ENCODE measurements at places on chromosomes 7 and 10.

GRCh38 chr10:110641256-110641655, 2.9 kb upstream of the RBM20 start:
- peak; percentile 25 for DNase-seq

DNA sequence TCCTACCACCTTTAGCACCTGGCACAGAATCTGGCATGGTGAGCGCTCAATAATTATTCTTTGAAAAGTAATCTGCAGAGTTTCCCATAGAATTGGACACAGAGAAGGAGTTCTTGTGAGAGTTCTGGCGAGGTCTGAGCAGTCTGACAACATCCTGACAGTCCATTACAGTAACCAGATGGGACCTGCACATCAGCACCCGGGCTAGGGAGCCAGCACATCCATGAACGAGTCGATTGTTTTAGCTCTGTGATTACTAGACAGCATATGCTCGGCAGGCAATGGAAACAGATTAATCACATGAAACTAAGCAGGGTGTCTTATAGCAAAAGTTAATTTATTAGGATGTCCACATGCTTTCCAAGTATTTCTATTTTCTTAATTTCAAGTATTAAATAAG, 96.7 kb downstream of the SEMA3D start:
- DNase-seq = no peak

- no peak for DNase-seq
Measured at GRCh38 chr10:98815039-98815885, 368.5 kb upstream of the HPS1 start.

DNA sequence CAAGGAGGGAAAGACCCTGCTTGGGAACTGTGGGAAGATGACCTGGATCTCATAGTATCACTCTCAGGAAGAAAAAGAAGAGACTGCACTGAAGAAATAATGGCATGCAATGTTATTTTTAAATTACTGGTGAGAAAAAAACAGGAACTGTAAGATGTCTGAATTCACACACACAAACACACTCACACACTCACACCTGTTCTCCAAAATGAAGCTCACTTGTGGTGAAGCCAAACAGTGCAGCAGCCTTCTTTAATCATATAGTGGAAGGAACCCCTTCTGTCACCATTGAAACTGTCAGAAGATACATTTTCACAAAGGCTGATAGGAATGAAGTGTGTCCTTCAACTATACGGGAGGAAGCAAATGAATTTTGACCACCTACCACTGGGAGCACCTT, 156.5 kb upstream of the GHITM start:
- no peak for DNase-seq

- DNase-seq = no peak
Measured at GRCh38 chr7:45984386-45985295, 63.6 kb upstream of the IGFBP3 start.

DNA sequence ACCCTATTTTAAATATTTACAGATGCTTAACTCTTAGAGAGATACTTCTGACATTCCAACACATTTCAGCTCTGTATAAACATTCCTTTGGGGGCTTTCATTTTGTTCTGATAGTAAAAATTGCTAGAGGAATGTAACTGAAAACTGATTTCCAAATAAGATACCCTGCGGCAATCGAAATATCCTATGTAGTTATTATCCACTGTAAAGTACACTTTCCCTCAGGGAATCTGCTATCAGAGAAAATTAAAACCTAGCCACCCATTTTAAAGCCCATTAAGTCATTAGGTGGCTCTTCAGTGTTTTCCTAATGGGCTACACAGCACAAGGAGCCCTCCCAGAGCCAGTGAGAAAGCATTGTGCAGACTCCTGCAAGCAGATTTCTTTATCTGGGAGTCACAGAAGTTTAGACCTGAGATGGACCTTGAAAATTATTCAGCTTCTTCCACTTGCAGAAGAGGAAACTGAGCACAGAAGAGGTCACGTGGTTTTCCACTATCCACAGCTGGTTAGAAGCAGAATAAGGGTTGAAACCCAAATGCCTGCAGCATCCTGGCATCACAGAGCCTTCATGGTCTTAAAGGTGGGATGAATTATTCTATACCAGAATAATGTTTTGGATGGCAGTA, 12.6 kb upstream of the CPVL start:
- DNase-seq = no peak

DNA sequence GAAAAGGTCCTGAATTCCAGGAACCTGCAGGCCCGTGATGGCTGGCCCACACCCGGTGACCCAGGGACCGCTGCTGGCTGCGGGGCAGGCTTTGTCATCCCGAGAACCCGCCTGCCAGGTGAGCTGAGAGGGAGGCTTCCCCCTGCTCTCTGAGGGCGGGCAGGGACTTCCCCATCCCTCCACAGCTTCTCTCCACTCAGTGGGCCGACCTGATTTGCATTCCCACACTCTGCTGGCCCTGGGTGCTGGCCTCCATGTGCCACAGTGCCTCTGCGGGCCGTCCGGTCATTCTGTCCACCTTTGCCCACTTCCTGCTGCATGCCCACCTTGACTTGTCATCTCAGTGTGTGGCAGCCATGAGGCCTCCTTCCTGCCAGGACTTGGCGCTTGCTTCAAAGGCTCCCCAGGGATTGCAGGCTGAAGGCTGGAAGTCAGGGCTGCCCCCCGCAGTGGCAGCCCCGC, 35.3 kb downstream of the PALD1 start:
- DNase-seq = no peak

- DNase-seq = no peak
Measured at GRCh38 chr10:73581918-73582317, 9.2 kb downstream of the USP54 start.

DNA sequence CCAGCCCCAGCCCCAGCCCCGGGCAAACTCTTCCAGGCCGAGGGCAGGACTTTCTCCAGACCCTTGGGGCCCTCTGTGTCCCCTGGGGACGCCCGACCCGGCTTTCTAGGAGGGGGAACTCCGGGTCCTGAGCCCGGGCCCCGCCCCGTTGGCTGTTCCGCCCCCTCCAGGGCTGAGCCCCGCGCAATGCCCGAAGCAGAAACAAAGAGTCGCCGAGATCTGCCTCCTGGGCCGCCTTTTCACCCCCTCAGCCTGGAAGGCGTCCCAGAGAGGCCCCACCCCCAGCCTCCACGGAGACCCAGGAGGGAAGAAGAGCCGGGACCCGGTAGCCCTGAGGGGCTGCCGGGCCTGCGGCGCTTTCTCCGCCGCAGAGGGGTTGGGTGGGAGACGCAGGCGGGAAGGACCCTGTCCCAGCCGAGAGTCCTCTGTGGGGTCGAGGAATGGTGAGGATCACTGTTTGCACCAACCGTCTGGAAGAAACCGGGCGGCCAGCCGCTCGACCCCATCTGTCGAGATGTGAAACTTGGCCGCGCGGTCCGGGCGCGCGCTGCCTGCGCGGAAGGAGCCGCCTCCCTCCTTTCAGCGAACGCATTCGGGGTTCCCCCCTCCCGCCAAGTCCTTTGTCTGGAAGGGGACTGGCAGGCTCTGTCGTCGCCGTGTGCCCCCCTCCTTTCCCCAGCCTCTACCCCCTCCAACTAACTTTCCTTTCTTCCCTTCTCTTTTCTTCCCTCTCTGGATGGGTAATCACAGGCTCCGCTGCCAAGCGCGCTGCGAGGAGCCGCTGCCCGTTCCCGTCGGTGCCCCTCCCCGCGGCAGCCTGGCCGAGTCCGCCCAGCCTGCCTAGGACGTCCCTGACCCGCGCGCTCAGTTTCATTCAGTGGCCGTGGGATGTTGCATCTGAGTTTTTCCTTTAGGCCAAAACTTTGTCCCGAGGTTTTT, 10.2 kb downstream of the EN2 start:
- DNase-seq = no peak

DNA sequence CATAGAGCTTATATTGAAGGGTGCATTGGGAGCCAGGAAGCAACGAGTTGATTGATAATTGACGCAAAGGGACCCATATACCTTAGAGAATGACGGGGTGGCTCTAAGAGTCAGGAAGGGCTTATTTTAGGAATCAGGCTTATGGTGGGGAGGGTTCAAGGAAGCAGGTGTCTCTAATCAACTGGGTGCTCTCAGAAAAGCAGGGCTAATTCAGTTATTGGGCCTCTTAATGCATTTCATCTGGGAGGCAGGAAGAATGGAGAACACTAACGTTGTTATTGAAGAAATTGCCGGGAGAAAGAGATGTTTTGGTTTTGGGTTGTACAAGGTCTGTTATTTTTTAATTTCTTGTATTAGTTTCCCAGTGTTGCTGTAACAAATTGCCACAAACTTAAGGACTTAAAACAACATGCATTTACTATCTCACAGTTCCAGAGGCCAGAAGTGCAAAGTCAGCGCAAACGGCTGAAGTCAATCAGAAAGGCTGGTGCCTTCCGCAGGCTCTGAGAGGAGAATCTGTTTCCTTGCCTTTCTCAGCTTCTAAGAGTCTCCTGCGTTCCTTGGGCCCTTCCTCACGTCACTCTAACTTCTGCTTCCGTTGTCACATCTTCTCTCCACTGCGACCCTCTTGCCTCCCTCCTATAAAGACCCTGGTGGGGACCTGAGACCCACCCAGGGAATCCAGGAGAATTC, 328.4 kb upstream of the C7orf33 start:
- no peak for DNase-seq

DNA sequence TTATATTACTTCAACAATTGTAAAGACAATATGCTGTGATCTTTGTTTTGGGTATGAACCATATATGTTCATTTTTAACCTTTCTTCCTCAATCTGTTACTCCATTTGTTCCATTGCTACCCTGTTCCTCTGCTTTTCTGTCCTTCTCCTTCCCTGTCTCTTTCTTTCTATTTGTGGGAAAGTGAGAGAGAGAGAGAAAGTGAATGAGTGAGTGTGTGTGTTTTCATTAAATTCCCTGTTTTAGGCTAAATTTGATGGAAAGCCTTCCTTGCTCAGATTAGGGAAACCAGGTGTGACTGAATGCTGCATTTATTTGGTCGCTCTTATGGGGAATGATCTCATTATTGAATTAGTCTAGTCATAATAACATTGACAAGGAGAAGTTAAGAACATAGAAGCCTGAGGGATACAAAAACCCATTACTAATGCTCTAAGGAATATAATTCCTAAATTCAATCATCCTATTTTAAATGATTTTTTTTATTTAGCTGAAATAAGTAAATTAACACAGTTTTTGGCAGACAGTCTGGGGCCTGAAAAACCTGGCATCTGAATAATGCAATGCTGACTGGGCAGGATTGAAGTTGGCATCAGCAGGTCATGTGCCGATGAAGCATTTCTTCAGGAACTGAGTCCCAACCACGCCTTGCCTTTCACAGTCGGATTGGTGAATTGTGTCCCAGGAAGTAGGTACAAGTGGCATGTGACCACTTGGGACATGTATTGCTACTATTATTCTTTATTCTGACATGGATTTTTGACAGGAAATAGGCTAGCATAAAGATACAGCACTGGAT, 117.6 kb upstream of the LRGUK start:
- no peak for DNase-seq

GRCh38 chr7:118218413-118219156, 5.9 kb upstream of the ANKRD7 start:
- no peak for DNase-seq

GRCh38 chr7:114242992-114243507, 171.6 kb upstream of the FOXP2 start:
- DNase-seq = no peak

DNA sequence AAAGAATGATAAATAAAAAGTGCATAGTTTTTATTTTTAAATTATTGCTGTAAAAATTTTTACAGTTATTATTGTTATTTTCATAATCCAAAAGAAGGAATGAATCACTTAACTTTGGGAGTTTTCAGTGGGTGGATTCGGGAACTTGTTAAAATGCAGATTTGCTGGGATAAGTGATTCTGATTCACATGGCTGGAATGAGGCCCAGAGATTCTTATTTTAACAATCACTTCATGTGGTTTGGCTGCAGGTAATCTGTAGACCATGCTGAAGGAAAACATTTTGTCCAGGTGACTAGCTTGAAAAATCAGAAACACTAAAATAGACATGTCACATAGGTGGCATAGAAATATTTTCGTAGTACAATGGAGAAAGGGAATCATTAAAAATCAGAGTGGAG, 13.9 kb downstream of the CROT start:
- no peak for DNase-seq

- DNase-seq = no peak
Measured at GRCh38 chr10:107141524-107142061, 22.9 kb downstream of the SORCS1 start.

DNA sequence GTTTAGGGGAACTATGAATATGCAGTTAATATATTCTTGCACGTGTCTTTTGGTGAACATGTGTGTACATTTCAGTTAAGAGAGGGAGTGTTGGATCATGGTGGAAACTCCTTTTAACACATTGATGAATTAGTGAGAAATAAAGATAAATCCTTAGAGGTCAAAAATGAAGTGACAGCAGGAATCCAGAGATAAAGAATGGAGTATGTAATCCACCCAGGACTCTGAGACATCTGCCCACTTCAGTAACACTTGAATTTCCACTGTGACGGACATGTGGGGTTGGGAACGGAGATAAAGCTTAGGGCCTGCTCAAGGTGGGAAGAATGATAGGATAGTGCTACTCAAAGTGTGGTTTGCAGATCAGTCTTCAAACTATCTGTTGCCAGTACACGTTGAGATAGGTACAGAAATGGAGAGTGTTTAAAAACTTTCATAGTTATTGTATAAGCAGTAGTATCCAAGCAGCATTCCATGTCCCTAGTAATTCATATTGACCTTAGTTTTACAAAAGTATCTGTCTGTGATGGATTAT, 6.6 kb upstream of the RELN start:
- no peak for DNase-seq

- DNase-seq = no peak
Measured at GRCh38 chr10:19168584-19168983, 120.0 kb downstream of the MALRD1 start.

GRCh38 chr10:31590023-31590800, 271.2 kb downstream of the ZEB1 start:
- DNase-seq = no peak

DNA sequence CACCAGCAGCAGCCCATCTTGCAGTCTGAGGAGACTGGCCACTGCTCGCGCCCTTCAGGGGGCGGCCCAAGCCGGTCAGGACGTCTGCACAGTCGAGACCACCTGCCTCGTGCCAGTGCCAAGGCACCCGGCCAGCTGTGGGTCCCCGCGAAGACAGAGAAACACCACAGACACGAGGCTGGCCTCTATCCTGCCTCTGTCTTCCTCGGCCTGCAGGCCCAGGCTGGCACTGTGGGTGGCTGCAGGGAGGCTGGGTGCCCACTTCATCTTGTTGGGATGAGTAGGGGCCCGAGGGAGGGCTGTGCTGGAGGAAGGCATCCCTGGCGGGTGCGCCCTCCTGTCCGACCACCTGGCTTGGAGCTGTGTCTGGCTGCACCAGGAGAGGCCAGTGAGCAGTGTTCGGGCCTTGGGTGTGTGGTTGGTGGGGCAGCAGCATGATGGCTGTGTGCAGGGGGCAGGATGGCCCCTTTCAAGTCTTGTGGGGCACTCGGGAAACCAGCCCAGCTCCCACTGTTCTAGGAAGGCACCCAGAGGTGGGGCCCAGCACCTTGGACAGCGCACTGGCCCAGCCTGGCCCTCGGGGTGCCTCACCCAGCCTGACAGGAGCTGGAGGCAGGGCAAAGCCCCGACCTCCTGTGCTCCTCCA, 7.3 kb downstream of the DPYSL4 start:
- DNase-seq = no peak
